ENCODE measurements at places on chromosomes 6 and 20. TPM values are rescaled to one million over a fixed set of nuclear protein-coding genes. Genes with fewer than 3 reads are reported as not detected.
A peak's percentile ranks its signal among the peaks of the same experiment; 100 is the strongest.

GRCh38 chr6:30740540-30740870 is 2.0 kb downstream of the FLOT1 start:
- no peak for ATAC-seq

DNA sequence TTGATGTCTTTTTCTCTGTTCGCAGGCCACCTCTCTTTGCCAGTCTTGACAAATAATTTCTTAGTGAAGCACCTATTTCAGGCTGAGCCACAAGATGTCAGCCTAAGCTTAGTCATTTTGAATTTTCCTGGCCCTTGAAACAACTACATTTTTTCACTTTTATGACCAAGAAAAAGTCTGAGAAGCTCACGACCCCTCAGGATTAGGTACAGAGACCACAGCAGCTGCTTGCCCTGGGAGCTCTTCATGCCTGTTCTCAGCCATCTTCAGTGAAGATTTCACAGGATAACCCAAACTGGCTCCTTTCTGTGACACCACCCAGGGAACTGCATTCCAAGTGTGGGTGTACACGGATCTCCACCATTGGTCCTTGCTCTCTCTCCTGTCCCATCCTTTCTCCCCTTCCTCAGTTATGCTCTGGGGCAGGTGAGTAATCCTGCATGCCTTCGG is 38.4 kb upstream of the SPTLC3 start:
- peak; percentile 49 for ATAC-seq

GRCh38 chr20:21358737-21359136 is 38.6 kb downstream of the NKX2-4 start:
- no peak for ATAC-seq

Gene SLC26A8
- 0.04 TPM for total RNA-seq

GRCh38 chr6:71452697-71453370 is 164.2 kb downstream of the OGFRL1 start:
- ATAC-seq, result no peak

- ATAC-seq, result no peak
Measured at GRCh38 chr6:162488444-162488843, 239.1 kb downstream of the PRKN start.

DNA sequence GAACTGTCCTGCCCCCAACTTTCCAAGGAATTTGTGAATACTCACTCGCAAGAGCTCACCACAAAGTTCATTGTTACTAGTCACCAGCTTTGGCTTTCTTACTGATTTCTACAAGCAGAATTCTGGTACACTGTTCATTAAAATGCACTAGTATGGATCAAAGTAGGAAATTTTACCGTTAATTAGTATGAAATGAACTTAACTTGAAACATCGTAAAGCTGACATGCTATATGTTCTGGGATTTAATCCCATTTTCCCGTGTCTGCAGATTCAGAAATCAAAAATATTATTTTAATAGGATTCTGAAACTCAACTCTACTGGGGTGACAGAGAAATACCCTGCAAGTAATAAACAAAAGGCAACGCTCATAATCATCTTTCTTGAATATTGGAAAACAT is 399.3 kb downstream of the DOK5 start:
- ATAC-seq, result no peak

DNA sequence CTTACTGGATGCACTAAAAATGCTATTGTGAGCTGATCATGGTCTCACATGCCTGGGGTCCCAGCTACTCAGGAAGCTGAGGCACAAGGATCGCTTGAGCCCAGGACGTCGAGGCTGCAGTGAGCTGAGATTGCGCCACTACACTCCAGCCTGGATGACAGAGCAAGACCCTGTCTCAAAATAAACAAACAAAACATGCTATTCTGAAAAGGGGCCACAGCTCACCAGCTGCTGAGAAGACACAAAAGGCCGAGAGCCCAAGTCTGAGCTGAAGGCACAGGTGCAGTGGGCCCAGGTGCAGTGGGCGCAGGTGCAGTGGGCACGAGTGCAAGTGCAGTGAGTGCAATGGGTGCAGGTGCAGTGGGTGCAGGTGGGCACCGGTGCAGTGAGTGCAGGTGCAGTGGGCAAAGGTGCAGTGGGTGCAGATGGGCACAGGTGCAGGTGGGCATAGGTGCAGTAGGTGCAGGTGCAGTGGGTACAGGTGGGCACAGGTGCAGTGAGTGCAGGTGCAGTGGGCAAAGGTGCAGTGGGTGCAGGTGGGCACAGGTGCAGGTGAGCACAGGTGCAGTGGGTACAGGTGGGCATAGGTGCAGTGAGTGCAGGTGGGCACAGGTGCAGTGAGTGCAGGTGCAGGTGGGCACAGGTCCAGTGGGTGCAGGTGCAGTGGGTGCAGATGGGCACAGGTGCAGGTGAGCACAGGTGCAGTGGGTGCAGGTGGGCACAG is 16.0 kb downstream of the ZBTB46 start:
- no peak for ATAC-seq

Gene ZNF334
- 2.0 TPM for total RNA-seq

Gene HAO1
- not detected for total RNA-seq

DNA sequence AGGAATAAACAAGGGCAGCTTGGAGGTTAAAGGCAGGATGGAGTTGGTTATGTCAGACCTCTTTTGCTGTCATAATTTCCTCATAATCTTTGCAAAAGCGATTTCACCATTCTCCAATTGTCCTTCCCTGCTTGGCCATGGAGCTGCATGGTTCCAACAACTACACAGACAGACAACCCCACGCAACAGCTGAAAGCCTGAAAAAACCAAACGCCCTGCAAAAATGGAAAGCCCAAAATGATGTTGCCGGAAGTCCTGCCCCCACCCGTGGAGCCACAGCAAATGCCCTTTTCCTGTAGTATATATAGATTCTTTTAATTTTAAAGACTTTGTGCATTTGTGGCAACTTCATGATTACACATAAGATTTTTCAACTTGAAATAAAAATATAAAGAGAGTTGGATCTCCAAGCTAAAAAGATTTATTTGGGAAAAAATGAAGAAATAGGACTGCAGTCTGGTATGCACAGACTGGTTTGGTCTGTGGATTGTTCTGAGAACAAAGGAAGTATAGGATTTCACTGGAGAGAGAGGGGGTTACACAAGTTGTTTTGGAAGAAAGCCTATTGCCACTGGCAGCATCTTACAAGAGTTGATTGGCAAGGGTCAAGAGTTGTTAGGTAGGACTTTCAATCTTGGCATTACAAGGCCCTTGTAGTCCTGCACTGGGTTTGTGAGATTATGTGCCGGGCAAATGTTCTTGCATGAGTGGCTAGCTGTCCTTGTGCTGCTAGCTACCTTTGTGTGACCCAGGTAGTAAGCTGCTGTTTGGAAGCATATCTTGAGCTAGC is 190.0 kb downstream of the C6orf118 start:
- ATAC-seq, result no peak

- no peak for ATAC-seq
Measured at GRCh38 chr6:63530182-63530581, 42.1 kb upstream of the LOC128125822 start.

DNA sequence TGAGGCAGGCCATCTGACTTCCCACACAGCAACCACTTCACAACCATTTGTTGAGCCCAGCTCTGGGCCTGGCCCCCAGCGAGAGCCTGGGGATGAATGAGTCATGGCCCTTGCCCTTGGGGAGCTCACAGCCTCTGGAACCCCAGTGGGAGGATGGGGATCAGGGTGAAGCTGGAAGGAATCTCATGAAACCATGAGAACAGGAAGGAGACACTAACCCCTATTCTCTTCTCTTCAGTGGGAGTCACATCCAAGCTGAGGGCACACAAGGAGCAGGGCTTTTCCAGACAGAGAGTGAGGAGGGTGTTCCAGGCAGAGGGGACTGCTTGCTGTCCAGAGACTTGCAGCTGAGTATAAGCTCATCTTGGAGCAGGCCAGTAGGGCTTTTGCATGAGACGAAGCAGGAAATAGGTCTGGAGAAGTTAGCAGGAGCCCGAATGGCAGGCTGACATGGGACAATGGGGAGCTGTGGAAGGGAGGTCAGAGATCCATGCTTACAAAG is 7.5 kb downstream of the FOXS1 start:
- ATAC-seq, result no peak

Gene OLIG3
- not detected for total RNA-seq

Gene SPTLC3
- 9.0 TPM for total RNA-seq

GRCh38 chr6:10177704-10178103 is 237.2 kb downstream of the TFAP2A start:
- ATAC-seq, result no peak

Gene GABRR2
- not detected for total RNA-seq

Gene HS3ST5
- not detected for total RNA-seq

Gene POU5F1
- total RNA-seq, result 0.40 TPM

DNA sequence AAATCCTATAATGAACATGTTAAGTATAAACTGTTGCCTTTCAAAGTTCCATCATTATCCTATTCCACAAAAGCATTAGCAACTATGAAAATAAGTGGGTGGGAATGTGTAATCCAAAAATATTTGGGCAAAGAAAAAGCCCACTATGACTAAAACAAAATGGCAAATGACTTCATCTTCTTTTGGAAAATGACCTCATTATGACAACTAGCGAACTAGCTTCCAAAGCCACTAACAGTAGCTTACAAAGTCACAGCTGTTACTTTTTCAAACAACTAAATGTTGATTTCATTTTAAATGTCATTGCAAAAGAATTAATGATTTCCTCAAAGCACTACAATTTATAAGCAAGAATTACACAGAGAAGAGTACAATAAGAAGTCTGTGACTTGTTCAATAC is 49.8 kb upstream of the RUNX2 start:
- no peak for ATAC-seq

DNA sequence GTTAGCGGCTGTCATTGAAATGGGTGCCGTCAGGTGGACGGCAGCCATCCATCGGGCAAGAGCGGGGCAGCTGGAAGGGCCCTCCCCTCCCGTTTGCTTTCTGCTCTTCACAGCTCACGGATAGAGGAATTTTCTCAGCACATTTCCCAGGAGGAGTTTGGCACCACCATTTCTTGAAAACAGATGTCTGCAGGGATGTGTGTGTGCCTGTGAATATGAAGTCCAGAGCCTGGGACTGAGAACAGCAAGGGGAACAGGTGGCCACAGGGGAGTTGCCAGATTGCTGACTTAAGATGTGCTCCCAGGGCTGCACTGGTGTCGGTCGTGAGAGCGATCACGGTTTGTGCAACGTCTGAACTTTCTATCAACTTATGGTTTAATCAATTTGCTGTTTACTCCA is 22.1 kb upstream of the ECI2 start:
- ATAC-seq, result no peak

- ATAC-seq, result no peak
Measured at GRCh38 chr6:170222498-170223471, 68.1 kb downstream of the DLL1 start.

Gene ZFAND3
- total RNA-seq, result 42.6 TPM

GRCh38 chr6:119331663-119332286 is 17.8 kb downstream of the MAN1A1 start:
- no peak for ATAC-seq

Gene PAX1
- not detected for total RNA-seq

DNA sequence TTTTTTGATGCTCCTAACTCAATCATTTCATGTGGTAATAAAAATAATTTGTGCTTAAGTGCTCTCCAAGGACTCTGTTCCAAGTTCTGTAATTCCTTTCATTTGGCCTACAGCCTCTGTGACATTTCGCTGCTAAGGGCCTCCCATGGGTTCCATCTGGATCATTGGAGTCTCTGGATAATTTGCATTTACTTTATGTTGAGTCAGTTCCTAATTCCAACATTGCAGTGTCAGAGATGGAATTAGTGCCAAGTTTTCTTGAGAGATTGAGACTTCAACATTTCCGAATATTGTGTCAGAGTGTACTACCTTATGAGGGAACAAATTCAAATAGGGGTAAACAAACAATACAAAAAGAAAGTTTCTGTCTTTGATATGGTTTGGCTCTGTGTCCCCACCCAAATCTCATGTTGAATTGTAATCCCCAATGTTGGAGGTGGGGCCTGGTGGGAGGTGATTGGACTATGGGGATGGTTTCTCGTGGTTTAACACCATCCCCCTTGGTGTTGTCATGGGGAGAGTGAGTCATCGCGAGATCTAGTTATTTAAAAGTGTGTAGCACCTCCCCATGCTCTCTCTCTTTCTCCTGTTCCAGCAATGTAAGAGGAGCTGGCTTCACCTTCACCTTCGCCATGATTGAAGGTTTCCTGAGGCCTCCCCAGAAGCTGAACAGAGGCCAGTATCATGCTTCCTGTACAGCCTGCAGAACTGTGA is 244.1 kb upstream of the TBX18 start:
- no peak for ATAC-seq

Gene TXLNB
- total RNA-seq, result 0.24 TPM

Gene RBM24
- total RNA-seq, result 0.32 TPM

DNA sequence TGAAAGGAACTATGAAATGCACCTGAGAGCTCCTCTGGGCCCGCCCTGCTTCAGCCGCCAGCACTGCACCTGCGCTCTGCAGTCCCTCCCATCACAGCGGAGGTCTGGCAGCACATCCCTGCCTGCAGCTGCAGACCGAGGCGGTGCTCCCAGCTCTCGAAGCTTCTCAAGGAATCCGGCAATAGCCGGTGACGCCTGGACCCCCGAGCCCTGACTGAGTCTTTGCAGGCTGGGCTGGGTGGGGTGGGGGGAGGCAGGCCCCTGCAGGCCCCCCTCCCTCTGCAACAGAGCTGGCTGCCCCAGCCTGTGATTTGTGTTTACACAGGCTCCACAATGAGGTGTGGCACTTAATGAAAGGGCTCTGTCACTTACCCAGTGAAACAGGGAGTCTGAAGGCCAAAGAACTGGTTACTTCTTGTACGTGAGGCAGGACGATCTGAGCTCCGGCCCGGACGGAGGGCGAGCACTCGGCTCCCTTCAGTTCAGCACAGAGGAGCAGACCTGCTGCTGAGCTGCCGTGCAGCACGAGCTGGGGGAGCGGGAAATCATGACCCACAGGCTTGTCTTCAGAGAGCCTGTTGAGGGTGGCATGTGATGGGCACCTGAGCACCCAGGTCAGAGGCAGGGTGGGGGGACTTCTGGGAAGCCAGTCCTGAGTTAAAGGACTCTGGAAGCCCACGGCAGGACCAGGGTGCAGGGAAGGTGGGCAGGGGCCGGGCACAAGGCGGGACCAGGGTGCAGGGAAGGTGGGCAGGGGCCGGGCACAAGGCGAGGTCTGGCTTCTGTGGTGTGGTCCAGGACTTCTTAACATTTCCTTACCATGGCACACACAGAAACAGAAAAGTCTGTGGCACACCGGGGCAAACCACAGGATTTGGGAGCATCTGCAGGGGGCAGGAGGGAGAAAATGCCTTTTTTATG is 192.3 kb upstream of the THBS2 start:
- ATAC-seq, result peak; percentile 79

Gene PRR3
- 3.5 TPM for total RNA-seq

Gene SLC2A10
- total RNA-seq, result 2.1 TPM

- ATAC-seq, result peak; percentile 6
Measured at GRCh38 chr6:163414946-163415619, 565 bp downstream of the QKI start.
